ENCODE measurements at places on chromosomes 2 and 18.

- no peak for DNase-seq
Measured at GRCh38 chr2:48178611-48179010, 272.3 kb upstream of the FBXO11 start.

DNA sequence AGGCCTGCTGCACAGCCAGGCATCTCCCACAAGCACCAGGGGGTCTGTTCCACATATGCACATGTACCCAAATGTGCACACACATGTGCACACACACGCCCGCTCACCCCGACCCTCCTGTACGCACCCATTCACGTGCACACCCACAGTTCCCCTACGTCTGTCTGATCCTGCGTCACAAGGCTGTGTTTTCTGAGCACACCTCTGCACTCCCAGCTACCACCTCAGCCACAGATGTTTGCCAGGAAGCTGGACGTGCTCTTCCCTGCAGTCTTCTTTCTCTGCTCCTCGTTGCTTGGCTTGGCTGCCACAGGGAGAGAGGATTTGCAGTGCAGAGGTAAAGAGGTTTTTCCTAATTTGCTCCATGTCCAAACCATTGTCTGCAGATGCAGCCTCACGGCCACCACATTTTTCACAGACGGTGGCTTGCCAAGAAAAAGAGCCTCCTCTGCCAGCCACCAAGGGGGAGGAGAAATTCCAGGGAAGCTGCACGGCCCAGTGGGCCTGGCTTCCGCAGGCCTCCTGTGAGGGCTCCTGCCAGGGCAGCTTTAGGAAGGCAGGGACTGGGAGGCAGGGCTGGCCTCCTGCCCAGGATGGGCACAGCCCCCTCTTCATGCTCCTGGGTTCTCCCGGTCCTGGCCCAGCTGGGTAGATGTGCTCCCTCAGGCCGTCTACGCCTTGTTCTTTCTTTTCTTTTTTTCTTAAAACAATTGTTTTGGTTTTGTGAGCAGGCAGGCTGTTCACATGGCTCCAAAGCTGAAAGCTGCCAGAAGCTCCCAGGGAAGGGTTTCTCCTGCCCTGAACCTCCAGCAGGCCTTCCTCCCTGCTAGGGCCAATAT lies 29.3 kb upstream of the HS6ST1 start:
- no peak for DNase-seq

- no peak for DNase-seq
Measured at GRCh38 chr2:207682557-207682956, 28.9 kb upstream of the CCNYL1 start.

- no peak for DNase-seq
Measured at GRCh38 chr2:96251721-96252292, 14.0 kb downstream of the TMEM127 start.

- no peak for DNase-seq
Measured at GRCh38 chr2:43068631-43069517, 157.5 kb downstream of the ZFP36L2 start.

DNA sequence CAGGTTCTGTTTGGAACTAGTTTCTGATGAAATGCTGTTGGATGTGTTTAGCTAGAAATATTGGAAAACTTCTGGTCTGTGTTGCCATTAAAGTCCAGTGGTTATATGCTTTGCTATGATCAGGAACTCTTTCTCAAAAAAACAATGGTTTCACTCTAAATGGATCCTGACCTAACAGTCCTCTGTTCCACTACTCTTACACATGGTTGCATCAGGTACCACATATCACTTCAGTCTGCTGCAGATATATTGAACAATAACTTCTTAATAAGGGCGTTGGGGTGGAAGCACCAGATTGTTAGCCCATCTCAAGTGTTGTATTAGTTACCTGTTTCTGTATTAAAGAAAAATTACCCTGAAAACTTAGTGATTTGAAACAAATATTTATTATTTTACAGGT lies 676.6 kb upstream of the GCFC2 start:
- DNase-seq = no peak

GRCh38 chr2:137117385-137117784 lies 352.0 kb downstream of the THSD7B start:
- no peak for DNase-seq

DNA sequence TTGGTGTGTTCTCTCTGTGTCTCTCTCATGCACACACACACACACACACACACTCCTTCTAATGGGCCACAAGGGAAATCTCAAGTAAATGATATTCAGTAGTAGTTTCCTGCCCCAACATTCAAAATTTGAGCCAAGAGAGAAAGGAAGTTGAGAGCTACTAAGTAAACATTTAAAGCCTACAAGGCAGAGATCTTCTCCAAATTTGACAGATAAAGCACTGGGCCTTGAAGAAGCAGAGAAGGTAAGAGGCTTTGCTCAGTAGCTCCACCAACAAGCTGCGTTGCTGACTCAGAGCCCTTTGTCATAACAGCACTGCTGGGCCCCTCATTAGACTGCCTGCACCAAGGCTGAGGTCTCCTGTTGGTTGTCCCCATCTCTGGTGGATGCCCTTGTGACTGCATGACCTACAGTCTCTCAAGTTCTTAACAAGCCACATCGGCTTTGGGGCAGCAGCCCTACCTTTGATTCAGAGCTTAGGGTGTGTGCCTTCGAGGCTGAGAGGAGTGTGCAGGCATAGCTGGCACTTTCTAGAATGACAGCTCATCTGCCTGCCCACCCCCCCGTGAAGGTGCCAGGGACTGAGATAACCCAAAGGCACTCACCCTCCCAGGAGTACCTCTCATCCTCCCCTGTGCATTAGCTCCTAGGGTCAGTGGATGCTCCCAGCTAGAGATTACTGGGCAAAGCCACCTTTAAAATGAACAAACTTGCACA lies 32.3 kb upstream of the NEB start:
- DNase-seq = peak; percentile 8

DNA sequence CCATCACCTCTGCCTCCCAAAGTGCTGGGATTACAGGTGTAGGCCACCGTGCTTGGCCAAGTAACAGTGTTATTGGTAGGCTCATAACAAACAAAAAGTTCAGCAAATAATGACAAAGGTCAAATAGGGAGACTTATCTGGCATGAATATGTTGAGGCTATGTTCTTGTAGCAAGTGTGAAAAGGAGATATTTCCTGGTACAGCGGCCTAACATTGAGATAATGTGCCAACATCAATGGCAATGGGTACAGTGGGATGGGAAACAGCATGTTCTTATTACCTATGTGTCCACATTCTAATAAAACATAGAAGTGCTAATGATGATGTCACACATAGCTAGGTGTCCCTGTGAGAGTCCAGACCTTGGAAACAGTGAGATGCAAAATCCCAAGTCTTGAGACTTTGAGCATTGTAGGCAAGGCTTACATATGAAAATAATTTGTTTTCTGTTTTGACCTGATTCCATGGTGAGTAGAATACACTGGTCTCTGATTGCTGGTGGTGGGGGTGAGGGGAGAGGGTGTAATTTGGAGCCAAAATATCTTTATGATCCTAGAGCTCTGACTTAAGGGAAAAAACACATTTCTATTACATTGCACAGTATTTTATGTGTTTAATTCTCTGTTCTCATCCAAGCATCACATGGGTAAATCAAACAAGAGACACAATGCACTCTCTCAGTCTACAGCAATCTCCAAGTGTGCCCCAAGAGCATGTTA lies 33.1 kb upstream of the PMAIP1 start:
- no peak for DNase-seq

DNA sequence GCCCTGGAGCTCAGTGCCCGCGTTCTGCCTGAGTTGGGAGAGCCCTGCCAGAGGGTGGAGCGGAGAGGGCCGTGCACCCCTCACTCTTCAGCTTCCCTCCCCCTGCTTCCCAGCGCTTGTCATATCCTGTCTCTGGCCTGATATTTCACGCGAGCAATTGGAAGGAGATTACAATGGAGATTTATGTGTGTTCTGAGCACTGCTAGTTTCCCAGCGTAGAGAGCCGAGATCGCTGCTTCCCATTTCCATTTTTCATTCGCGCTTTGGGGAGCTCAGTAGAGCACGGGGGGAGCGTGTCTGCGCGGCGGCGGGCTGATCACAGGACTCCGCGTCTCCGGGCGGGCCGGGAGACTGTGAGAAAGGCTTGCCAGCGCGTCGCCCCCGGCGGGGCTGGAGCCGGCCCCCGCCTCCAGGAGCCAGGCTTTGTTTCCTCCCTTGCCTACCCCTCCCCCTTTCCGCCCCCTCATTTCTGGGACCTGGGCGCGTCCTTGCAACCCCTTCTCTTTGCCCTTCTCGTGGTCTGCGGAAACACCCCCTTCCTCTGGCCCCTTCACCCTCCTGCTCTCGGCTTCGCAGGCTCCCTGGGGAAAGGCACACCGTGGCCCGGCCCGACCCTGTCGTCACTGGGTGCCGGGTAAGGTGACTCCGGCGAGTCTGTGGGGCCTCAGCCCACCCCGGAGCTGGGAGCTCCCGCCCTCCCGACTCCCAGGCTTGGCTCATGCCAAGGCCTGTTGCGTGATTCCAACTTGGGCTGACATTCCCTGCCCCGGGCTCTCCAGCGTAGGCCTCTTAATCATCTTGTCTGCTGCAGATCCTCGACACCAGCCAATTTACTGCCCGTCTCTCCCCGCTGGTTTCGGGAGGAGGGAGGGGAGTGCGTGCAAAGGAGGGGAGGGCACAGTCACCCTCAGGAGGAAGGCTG lies 5.8 kb downstream of the DLX2 start:
- DNase-seq = no peak

DNA sequence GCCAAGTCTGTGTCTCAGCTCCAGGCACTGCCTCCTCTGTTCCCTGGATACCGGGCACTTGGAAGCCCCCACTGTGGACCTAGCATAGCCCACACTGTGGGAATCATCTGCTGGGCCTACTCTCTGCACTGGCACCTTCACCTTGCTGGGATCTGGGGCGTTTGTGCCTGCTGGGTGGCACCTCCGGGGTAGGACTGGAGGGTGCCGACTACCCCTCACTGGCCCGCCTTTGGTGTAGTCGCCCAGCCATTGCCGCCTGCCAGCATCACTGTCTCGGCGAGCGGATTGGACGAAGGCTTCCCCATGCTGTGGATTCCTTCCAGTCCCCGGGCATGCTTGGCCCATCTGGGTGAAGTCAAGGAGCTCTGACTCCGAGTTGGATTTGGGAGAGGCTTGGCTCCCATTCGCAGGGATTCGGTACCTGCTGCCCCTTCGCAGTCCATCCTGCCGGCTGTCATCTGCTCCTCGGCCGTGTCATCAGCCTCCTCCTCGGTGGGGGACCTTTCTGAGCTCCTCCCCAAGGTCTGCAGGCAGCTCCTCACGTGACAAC lies 180.6 kb upstream of the HDAC4 start:
- no peak for DNase-seq

GRCh38 chr2:28269019-28269784 lies 123.5 kb upstream of the FOSL2 start:
- DNase-seq = no peak

DNA sequence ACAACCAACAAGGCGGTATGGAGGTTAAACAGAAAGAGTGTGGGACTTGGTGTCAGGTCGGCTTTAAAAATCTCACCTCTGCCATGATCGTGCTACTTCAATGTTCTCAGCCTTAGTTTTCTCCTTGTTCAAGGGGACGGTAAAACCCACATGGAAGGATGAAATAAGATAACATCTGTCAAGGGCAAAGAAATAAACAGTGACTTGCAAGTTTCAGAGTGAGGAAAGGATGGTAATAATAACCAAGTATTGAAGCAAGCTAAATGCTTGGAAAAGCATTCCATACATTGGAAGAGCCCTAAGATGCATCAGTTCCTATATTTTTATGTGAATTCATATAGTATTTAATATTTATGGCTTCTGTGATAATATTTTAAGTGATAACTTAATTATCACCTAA lies 29.8 kb upstream of the LMAN1 start:
- DNase-seq = no peak

- no peak for DNase-seq
Measured at GRCh38 chr2:16767789-16768476, 102.3 kb upstream of the CYRIA start.

Measured in stimulated activated CD4-positive, alpha-beta T cell treated with anti-CD3 and anti-CD28 coated beads, Interleukin-4, amount 100 ng/mL, for 48 hours (primary cell).